ENCODE measurements at places on chromosomes 3 and 15. TPM values are rescaled to one million over a fixed set of nuclear protein-coding genes. Genes with fewer than 3 reads are reported as not detected.
A peak's percentile ranks its signal among the peaks of the same experiment; 100 is the strongest.

- H3K4me3 ChIP-seq, result no peak overlapping the region
- no peaks in the 10 kb centered on the region for H3K4me1 ChIP-seq
- H3K27ac ChIP-seq, result no peak overlapping the region
- no peaks in the 10 kb centered on the region for H3K36me3 ChIP-seq
- DNase-seq, result no peak
These were observed 18.1 kb upstream of the SLC7A14 start for GRCh38 chr3:170603770-170604510.

DNA sequence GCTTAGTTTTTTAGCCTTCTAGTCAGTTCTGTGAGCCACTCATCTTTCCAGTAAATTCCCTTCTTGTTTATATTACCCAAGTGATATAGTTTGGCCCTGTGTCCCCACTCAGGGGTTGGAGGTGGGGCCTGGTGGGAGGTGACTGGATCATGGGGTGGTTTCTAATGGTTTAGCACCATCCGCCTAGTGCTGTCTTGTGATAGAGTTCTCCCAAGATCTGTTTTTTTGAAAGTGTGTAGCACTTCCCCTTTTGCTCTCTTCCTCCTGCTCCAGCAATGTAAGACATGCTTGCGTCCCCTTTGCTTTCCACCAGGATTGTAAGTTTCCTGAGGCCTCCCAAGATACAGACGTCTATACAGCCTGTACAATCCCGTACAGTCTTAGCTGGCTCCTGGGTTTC is 53.7 kb upstream of the INO80 start:
- no peak overlapping the region for H3K27ac ChIP-seq
- no peak for DNase-seq
- no peak overlapping the region for H3K4me3 ChIP-seq
- H3K36me3 ChIP-seq, result no peaks in the 10 kb centered on the region

- no peak for DNase-seq
- H3K4me3 ChIP-seq, result no peak within 1 kb of the TSS
- H3K4me1 ChIP-seq, result no peaks in the 10 kb centered on the region
- no peaks in the 10 kb centered on the region for H3K27me3 ChIP-seq
- no peak within 1 kb of the TSS for H3K27ac ChIP-seq
- no peaks in the 10 kb centered on the region for H3K36me3 ChIP-seq
These were observed at the start of gene GREM1 for GRCh38 chr15:32717426-32718226. TSS of gene GREM1 (plus strand) at chr15:32718004. CDS start at chr15:32730691, 12,687 bp downstream.

Gene DZIP3
- total RNA-seq, result 11.7 TPM

DNA sequence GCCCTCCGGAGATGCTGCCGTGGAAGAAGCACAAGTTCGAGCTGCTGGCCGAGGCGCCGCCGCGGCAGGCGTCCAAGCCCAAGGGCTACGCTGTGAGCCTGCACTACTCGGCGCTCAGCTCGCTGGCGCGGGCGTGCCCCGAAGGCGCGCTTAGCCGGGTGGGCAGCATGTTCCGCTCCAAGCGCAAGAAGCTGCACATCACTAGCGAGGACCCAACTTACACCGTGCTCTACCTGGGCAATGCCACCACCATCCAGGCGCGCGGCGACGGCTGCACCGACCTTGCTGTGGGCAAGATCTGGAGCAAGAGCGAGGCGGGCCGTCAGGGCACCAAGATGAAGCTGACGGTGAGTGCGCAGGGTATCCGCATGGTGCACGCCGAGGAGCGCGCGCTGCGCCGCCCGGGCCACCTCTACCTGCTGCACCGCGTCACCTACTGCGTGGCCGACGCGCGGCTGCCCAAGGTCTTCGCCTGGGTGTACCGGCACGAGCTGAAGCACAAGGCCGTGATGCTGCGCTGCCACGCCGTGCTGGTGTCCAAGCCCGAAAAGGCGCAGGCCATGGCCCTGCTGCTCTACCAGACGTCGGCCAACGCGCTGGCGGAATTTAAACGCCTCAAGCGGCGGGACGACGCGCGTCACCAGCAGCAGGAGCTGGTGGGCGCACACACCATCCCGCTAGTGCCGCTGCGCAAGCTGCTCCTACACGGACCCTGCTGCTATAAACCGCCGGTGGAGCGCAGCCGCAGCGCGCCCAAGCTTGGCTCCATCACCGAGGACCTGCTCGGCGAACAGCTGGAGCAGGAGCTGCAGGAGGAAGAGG is 1.3 kb downstream of the FAM43A start:
- DNase-seq, result no peak
- no peaks in the 10 kb centered on the region for H3K36me3 ChIP-seq
- peaks cover 22% of the 10 kb centered on the region for H3K4me1 ChIP-seq
- H3K27ac ChIP-seq, result no peak overlapping the region
- H3K27me3 ChIP-seq, result no peaks in the 10 kb centered on the region

GRCh38 chr15:92915766-92916435 is 15.8 kb downstream of the CHD2 start:
- peaks cover 28% of the 10 kb centered on the region for H3K36me3 ChIP-seq
- H3K4me1 ChIP-seq, result peaks cover 93% of the 10 kb centered on the region
- DNase-seq, result no peak
- H3K27ac ChIP-seq, result peak overlapping the region; percentile 97
- no peaks in the 10 kb centered on the region for H3K27me3 ChIP-seq

DNA sequence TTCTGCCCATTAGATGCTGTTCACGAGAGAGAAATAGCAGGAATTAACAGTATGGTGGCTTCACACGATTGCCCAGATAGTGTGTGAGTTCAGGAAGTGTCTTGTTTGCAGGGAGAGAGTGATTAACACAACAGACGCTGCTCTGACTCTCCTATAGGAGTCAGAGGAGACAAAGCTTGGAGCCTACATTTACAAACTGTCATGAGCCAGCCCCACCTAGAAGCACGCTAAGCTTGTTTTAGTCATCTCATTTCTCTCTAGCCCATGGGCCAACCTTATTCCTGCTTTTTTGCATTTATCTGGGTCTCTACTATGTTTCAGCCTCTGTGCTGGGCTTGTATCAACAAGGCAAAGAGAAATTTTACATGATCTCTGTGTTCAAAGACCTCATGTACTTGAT is 128.3 kb upstream of the BFSP2 start:
- no peak overlapping the region for H3K4me3 ChIP-seq
- H3K4me1 ChIP-seq, result no peaks in the 10 kb centered on the region
- H3K27ac ChIP-seq, result no peak overlapping the region
- H3K36me3 ChIP-seq, result no peaks in the 10 kb centered on the region
- H3K27me3 ChIP-seq, result 0 out of 2 replicates have a peak, but pooled peaks cover 5% of the 10 kb centered on the region
- no peak for DNase-seq

DNA sequence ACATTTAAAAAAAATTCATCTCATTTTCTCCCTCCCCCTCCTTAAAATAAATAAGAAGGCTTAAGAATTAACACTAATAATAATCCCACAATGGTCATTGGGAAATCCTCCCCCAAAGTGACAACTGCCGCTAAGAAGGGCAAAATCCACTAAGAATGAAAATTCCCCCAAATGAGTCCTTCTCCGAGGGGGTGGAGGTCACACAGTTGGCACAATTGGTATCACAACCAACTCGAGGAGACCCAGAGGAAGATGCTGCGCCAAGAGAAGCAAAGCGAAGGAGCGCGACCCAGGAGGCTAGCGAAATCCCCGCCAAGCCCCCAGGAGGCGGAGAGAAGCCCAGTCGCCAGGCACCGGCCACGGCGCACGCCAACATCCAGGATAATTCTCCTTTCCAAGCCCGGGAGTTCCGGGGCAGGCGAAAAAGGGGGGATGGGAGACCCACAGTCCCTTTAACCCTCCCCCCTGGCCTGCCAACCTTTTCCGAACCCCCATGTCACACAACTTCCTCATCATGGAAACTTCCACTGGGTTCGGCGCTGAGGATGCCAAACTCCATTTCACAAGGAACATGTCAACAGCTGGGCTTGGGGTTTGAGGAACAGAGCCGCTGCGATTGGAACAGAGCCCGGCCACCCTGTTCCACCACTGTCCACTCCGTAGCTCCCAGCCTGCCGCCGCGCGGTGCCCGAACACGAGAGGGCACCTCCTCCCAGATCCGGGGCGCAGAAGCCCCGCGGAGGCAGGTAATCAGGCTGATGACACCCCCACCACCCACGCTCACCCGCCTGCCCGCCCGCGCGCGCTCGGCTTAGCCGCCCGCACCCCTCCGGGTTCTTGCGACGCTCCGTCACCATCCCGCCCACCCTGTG is 668 bp downstream of the THRB start:
- H3K27ac ChIP-seq, result peak overlapping the region; percentile 89
- no peaks in the 10 kb centered on the region for H3K36me3 ChIP-seq
- peaks cover 49% of the 10 kb centered on the region for H3K4me1 ChIP-seq
- peak overlapping the region; percentile 65 for H3K4me3 ChIP-seq

GRCh38 chr15:48650931-48651330 is 5.4 kb upstream of the FBN1 start:
- H3K36me3 ChIP-seq, result no peaks in the 10 kb centered on the region
- H3K27me3 ChIP-seq, result no peaks in the 10 kb centered on the region
- H3K4me1 ChIP-seq, result no peaks in the 10 kb centered on the region
- H3K4me3 ChIP-seq, result no peak overlapping the region
- DNase-seq, result no peak

- no peaks in the 10 kb centered on the region for H3K27me3 ChIP-seq
- H3K36me3 ChIP-seq, result no peaks in the 10 kb centered on the region
- H3K4me3 ChIP-seq, result no peak overlapping the region
- no peaks in the 10 kb centered on the region for H3K4me1 ChIP-seq
These were observed 41.2 kb downstream of the PARP15 start for GRCh38 chr3:122618614-122619013.

Gene FGD5
- total RNA-seq, result not detected

GRCh38 chr3:126060613-126061145 is 23.2 kb downstream of the SLC41A3 start:
- H3K36me3 ChIP-seq, result no peaks in the 10 kb centered on the region
- H3K4me1 ChIP-seq, result peaks cover 9% of the 10 kb centered on the region
- no peak for DNase-seq
- no peak overlapping the region for H3K4me3 ChIP-seq

- no peak overlapping the region for H3K27ac ChIP-seq
- no peaks in the 10 kb centered on the region for H3K36me3 ChIP-seq
- no peaks in the 10 kb centered on the region for H3K4me1 ChIP-seq
- H3K27me3 ChIP-seq, result peaks cover 22% of the 10 kb centered on the region
- DNase-seq, result no peak
These were observed 379.1 kb downstream of the MCTP2 start for GRCh38 chr15:94610485-94610884.

DNA sequence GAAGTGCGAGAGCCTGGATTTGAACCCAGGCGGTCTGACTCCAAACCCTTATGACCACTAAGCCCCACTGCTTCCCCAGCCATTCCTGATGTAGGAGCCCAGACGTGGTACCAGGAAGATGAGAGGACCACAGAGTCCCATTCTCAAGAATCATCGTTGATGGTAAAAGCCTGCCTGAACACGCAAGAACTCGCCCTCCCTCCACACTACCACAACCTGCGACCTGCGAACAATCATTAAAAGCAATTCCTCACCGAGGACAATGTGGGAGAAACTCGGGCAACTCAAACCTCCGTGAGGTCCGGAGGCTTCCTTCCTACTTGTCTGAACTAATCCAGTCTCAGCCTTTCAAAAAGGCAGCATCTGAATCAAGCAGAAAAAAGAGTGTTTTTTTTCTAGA is 10.3 kb downstream of the MAGI1 start:
- H3K27ac ChIP-seq, result no peak overlapping the region
- no peaks in the 10 kb centered on the region for H3K36me3 ChIP-seq
- no peak overlapping the region for H3K4me3 ChIP-seq
- H3K4me1 ChIP-seq, result peaks cover 7% of the 10 kb centered on the region
- no peaks in the 10 kb centered on the region for H3K27me3 ChIP-seq

DNA sequence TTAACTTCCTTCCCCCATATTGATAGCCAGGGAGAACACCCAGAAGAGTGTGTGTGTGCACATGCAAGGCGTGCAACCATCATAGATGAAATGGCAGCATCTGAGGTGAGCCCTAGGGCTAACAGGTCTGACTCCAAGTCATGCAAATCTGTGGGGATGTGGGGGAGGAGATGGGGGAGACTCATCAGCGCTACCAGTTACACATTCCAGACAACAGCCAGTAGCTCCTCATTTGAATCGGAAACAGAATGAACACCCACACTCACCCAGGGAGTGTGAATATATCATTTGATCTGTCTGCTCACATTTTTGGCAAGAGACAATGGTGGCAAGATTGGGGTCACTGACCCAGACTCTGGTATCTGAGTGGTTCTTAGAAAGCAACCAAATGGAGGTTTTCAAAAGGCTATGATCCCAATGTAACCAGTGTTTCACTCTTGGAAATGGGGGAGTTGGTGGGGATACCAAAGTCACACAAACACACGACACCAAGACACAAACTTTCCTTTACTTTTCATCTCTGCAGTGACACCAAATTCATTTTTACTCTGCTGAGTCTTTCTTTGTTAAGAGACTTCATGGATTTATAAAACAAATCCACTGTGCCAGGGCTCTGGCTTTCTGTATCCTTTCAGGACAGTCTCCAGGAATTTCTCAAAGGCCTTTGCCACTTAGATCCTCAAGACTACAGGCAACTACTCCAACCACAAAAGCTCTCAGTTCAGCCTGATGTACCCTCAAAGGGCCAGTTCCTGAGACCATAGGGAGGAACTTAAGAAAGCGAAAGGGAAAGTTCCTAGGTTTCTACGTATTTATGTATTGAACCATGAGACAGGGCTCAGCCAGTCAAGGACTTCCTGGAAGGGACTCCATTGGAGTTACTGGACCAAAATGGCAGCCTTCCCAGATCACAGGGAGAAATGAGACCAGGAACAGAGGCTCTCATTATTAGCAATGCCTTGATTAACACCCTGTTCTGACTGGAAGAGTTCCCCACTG is 2.2 kb downstream of the CDCP1 start:
- H3K4me1 ChIP-seq, result peaks cover 54% of the 10 kb centered on the region
- no peak for DNase-seq
- H3K27me3 ChIP-seq, result no peaks in the 10 kb centered on the region
- H3K36me3 ChIP-seq, result peaks cover 16% of the 10 kb centered on the region
- H3K4me3 ChIP-seq, result peak overlapping the region; percentile 83

DNA sequence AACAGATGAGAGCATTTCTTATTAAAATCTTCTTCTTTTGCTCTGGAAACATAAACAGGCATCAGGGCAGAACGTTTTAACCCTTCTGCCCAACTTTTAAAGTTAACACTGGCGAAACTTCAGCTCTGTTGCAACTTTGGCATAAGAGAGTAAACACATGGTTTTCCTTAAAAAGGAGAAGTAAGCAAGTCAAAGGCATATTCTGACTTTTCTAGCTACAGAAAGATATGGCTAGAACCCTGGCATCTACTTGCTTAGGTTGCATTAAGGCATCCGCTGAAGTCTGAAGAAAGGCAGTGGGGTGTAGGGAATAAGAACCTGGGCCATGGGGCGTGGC is 13.3 kb upstream of the IL16 start:
- no peaks in the 10 kb centered on the region for H3K4me1 ChIP-seq
- no peak overlapping the region for H3K4me3 ChIP-seq
- no peaks in the 10 kb centered on the region for H3K36me3 ChIP-seq
- no peak for DNase-seq

DNA sequence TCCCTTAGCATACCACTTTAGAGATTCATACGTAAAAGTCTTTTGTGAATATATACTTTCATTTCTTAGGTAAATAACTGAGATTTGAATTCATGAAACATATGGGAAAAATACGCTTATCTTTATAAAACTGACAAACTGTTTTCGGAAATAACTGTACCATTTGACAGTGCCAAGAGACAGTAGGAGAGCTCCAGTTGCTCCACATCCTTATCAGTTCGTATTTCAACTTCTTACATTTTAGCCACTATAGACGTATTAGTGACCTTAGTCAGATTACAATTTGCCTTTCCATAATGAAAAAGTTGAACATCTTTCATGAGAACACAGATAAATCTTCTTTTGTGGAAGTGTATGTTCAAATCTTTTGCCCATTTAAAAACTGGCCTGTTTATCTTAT is 133.5 kb downstream of the NR2E3 start:
- H3K27ac ChIP-seq, result no peak overlapping the region
- no peak overlapping the region for H3K4me3 ChIP-seq
- no peak for DNase-seq
- H3K4me1 ChIP-seq, result no peaks in the 10 kb centered on the region
- H3K36me3 ChIP-seq, result no peaks in the 10 kb centered on the region

GRCh38 chr3:195542316-195542697 is 818 bp downstream of the PPP1R2 start:
- no peaks in the 10 kb centered on the region for H3K27me3 ChIP-seq
- no peaks in the 10 kb centered on the region for H3K36me3 ChIP-seq
- DNase-seq, result no peak

All from PC-9 (cell line).